ENCODE measurements at places on chromosomes 1 and 21.

DNA sequence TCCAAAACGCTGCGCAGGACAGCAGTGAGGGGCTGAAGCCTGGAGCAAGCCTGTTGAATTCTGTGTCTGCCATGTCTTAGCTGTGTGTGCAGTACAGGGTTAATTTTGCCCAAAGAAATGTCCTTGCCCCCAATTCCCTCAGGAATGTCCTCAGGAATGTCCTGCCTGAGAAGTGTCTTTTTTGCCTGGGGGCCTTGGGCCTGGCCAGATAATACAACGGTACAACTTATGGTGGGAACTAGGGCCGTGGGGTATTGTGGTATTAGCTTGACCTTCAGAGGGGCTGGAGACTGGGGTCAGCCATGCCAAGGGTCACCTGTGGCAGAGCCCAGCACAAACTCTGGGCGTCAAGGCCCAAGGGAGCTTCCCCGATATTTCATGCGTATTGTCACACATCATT, 107.7 kb downstream of the AJAP1 start:
- DNase-seq: no peak

DNA sequence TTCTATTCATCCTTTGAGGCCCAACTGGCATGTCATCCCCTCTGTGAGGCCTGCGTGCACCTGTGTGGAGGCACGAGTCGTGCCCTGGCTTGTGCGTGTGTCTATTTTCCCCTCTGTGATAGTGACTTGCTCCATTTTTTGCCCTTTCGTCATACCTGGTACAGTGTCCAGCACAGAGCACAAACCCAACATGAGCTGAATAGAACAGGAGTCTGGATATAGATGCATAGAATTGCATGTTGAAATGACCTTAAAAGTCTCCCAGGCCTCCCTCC, 32.5 kb downstream of the TNNT2 start:
- DNase-seq: no peak

DNA sequence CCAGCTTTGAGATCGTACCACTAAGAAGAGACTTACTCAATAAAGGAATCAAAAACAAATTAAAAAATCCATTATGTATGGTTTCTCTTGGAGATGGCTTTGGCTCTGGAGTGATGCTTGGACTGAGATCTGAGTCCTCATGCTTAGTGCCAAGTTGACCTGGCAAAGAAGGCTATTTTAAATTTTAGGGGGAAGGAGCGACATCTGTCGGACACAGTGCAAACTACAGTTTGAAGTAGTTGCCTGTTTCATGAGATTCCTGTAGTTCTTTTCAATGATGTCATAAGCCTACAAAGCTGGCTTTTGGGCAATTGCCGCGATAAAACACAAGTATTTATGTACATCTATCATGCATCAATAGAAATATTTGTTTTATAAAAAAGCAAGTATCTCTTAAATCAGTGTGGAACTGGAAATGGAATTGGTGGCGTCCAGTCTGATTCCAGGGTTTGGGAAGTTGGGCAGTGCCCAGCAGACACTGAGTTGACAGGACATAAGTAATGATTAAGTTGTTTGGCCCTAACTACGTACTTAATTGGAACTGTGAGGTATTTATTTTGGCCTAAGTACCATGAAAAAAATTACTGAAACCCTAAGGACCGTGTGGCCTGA, 50.0 kb downstream of the TBCE start:
- peak; percentile 89 for DNase-seq

DNA sequence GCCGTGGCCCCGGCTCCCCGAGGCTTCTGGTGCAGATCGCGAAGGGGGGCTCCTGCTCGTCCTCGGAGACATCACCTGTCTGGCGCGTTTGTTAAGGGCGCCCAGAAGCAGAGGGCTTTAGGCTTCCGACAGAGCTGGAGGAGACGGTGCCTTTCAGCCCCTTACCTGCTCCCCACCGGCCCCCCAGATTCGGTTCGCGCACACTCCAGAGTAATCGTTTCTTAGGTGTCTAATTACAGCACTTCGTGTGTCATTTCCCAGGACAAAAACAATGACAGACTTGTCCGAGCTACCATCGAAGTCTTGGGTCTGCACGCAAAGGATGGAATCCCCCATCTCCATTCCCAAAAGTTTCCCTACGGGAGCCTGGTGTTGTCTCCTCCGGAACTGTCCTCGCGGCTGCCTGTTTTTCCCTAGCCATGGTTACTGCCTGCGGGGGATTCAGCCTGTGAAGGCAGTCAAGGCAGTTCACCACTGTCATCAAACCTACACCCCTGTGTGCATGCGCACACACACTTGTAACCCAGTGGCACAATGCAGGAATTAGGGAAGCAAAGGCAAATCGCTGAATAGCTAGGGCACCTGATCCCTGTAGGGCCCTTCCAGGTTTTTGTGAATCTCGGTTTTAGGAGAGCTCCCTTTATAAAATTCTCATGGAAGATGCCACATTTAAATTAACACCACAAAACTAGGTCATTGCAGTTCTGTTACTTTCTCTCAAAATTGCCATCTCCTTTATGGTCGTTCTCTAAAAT, 738 bp upstream of the CDC42BPA start:
- peak; percentile 50 for DNase-seq

GRCh38 chr21:34807881-34808568, 139.2 kb downstream of the CLIC6 start:
- DNase-seq: peak; percentile 96

GRCh38 chr1:239537795-239538194, 151.4 kb downstream of the CHRM3 start:
- DNase-seq: no peak

- DNase-seq: peak; percentile 62
Measured at GRCh38 chr1:115098979-115099692, 9.8 kb upstream of the TSPAN2 start.

Data from choroid plexus epithelial cell (primary cell).